PC-3 (cell line): ENCODE measurements at places on chromosomes 3 and 15.

GRCh38 chr3:129556890-129557547 is 14.0 kb downstream of the H1-8 start:
- no peak for DNase-seq

DNA sequence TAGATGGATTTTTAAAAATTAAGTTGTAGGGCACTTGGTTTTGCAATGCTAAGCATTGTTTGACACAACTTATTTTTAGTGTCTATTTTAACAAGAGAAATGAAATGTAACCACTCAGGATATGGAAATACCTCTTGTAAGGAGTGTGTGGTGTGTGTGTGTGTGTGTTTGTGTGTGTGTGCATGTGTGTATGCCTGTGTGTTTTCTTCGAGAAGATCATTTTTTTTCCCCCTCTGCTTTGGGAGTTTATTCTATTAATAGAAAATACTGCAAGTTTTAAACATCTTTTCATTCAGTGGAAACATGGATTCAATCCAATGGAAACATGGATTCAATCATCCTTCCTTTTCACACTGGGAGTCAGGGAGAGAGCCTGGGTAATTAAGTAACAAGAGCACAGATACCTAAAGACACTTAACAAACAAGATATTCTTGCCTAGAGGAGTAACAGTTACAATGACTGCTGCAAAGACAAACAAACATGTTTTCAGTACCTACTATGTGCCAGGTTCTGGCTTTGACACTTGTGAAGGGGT is 567.2 kb upstream of the TBL1XR1 start:
- DNase-seq = no peak

DNA sequence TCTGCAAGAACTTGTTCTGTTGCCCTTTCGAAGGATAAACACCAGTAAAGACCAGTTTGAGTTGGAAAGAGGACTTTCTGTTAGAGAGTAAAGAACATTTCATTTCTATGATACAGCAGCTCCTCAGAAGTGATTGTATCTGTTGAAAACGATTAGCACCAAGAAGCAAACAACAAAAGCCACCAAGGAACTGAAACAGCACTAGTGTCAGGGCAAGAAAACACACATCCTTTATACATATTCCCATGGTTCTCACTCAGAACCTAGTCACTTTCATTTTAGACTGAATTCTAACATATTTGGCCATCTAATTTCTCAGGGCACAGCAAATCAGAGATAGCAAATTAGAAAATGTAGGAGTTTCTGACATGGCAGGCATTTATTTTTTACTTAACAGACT is 116.1 kb downstream of the ATP1B3 start:
- no peak for DNase-seq

DNA sequence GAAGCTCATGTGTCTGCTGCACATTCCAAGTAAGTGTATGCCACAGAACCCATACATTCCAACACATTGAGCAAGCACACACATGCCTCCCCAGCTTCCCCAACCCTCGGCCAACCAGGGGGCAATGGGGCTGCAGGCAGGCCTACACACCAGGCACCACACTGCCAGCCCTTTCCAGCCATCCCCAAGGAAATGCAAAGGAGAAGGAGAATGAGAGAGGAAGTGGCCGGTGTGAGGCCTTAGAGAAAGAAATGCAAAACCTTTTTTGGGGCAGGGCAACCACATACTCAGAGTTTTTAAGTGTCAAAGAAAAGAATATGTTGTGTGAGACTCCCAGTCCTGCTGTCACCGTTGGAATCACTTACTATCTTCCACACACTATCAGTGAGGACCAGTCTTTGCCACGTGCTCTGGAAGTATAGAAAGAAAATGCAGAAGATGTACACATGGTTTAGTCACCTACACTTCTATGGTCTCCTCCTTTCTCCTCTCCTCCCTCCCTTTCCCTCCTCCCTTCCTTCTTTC is 11.1 kb downstream of the IGF2BP2 start:
- no peak for DNase-seq

GRCh38 chr3:158185711-158186110 is 75.8 kb downstream of the RSRC1 start:
- no peak for DNase-seq

DNA sequence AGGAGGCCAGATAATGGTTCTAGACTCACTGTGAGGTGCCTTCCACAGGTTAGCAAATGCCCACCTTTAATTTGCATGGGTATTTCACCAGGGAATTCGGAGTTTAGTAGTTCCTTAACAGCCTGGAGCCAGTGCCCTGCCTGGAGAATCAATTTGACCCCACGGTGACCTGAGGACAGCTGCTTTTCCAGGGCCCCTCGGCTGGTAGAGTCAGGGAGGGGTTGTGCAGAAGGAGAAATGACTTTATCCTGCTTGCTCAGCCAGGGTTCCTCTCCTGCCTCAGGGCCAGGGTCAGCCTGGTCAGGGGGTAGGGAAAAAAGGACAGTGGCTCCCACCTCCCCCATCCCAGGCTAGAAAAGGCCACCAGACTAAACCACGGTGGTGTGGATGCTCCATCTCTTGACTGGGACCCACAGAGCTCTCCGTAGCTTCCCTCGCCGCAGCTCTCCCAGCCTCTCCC is 12.0 kb downstream of the DLL4 start:
- DNase-seq = no peak

- no peak for DNase-seq
Measured at GRCh38 chr3:61613666-61614065, 52.3 kb downstream of the PTPRG start.

DNA sequence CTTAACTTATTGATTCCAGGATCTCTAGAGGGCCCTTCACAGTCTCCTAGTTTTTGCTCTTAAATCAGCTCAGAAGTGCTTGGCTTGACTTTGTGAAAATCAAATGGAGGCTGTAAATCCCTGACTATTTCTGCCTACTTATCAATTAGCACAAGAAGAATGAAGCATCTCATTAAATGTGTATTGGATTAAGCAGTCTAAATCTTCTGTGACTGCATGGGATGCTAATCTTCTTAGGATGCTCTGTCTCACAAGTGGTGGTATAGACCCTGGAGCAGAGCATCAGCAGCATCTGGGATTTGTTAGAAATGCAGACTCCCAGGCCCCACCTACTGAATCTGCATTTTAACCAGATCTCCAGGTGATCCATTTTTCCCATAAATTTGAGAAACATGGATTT is 488.7 kb downstream of the AGBL1 start:
- DNase-seq = no peak
